ENCODE measurements at places on chromosomes 4 and X.

GRCh38 chr4:38365748-38366310 lies 298.2 kb upstream of the KLF3 start:
- no peak for DNase-seq

GRCh38 chrX:7574325-7574724 lies 268.6 kb upstream of the VCX start:
- no peak for DNase-seq

DNA sequence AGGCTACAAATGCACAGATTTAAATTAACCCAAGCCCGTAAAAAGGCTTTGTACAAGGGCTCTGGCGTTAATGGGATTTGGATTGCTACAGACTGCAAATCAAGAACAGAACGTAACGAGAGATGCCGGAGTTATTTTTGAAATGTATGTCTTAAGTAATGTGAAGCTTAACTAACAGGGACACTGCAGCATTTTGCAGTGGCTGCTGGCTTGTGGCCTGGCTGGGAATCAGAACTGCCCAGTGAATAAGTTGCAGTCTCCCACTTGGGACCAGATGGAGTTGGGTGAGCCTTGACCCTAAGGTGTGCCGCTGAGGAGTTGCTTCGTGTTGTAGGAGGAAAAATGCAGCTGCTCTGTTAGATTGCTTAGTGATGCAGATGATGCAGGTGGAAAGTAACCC lies 318.4 kb downstream of the DHX15 start:
- DNase-seq, result no peak

GRCh38 chrX:135340831-135341230 lies 31.6 kb downstream of the ETDC start:
- no peak for DNase-seq

DNA sequence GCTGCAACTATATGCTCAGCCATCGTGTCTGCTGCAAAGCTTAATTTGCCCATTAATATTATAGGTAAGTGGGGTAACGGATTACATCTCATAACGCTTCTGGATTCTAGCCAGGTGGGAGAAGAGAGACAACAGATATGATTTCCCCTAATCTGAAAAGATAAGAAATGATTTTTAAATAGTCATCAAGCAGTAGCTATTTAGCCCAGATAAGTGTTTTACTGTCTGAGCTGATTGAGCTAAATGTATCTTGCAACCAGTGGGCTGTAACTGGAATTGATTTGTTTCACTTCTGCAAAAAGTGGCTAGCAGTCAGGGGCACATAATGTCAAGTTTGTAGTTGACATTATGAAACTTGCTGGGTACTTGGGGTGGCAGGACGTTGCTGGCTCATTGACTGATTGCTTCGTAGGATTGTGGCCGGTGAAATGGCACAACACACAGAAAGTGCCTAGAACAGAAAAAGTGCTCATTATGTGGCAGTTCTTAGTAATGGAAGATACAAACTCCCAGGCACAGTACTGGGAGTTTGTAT lies 18.5 kb downstream of the LAP3 start:
- no peak for DNase-seq

DNA sequence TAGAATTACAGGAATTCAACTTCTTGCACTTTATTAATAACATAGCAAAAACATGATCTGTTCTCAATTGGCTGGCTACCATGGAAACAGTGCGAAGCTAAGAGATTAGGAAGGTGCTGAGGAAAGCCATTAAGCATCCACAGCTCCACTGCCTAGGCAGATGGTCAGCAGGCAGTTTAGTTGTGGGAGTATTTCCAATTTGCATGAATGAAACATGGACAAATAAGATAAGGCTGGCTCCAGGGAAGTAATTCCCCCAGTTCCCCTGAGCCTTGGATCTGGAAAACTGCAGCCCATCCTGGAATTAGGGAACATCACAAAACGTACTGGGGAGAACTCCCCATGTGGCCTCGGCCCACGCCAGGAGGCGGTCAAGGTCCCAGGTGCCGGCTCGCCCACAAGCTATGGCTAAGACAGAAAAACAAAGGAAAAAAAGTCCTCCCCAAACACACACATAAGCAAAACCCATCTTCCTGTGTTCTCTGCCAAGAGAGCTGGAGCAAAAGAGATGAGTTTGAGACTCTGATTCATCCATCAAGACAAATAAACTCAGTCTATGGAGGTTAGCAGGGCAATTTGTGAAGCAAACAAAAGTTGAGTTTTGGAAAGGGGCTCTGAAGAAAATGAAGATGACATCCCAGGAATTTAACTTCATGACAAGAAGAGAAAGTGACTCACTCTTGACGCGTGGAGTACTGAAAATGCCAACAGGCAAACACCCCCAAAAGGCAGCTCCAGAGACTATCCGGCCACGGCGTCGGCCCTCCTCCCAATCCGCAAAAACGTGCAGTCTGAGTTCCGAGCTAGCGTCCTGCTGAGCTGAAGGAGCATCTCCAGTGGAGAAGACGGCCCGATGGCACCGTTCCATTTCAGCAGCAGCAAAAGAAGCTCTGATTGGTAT lies 45.1 kb downstream of the IGFBP7 start:
- DNase-seq, result no peak

DNA sequence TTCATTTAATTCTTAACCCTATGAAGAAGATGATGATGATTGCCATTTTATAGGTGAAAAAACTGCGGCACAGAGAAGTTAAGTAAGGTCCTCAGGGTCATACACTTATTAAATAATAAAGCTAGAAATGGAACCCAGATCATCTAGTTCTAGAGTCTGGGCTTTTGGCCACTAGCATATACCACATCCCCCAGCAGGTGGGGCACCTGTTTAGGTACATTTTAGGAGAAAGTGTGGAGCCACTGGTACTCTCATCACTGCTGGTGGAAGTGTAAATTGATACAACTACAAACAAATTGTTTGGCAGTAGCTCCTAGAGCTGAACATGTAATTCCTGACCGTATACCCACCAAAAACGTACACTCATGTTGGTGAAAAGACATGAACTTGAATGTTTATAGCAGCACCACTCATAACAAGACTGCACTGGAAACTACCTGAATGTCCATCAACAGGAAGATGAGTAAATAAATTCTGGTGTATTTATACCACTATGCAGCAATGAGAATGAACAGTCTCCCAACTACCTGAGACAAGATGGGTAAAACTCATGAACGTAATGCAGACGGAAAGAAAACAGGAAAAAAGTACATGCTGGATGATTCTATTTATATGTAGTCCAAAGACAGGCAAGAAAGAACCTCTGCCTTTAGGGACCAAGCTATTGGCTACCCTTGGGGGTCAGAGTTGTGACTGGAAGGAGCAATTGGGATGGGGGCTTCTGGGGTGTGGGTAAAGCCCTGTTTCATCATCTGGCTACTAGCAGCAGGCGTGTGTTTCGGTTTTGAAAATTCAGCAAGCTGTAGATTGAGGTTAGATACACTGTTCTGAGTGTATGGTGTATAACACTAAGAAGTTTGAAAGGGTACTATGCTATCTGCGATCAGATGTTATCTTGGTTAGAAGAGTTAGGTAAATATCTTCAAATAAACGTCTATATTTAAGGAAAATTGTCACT lies 72.3 kb upstream of the ADGRG2 start:
- DNase-seq, result no peak

- no peak for DNase-seq
Measured at GRCh38 chr4:138034871-138035270, 207.3 kb downstream of the SLC7A11 start.

DNA sequence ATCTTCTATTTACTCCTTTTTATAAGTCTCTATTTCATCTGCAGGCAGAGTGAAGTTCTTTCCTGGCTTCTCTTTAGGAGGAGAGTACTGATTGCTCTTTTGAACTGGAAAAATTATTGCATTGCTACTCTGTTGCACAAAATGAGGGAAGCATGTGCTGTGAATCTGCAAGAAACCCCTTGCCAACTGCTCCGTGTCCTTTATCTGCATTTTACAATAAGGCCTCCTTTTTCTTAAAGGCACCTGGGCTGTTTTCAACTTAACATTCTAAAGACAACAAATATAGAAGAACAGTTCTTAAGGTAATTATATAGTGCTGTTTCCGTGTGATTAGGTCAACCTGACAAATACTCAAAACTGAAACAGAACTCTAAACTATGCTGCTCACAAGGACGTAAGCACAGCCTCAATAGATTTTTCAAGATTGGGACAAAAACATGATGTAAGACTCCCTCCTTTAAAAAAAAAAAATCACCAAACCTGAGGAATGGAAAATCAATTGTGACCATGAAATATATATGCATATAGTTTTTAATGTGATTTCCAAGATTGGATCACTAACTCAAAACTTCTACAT lies 716.6 kb upstream of the INTU start:
- DNase-seq, result no peak

DNA sequence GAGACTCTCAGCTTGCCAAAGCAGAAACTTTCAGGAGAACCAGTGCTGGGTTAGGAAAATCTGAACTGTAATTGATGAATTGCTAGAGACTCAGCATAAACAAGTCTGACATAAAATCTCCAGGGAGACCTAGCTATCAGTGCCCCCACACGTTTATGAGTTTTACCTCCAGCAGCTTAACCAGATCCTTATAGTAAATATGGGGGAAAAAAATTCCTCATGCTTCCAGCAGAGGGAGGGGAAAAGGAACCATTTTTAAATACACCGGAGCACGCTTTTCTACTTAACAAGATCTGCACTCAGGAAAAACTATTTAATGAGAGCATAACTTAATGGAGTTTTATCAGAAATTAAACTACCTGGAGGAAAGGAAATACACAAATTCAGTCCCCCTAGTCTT lies 1040.7 kb upstream of the INTU start:
- no peak for DNase-seq

- no peak for DNase-seq
Measured at GRCh38 chrX:119512146-119512800, 44.0 kb downstream of the SLC25A5 start.

GRCh38 chr4:100061835-100062234 lies 111.8 kb upstream of the H2AZ1 start:
- DNase-seq, result no peak

DNA sequence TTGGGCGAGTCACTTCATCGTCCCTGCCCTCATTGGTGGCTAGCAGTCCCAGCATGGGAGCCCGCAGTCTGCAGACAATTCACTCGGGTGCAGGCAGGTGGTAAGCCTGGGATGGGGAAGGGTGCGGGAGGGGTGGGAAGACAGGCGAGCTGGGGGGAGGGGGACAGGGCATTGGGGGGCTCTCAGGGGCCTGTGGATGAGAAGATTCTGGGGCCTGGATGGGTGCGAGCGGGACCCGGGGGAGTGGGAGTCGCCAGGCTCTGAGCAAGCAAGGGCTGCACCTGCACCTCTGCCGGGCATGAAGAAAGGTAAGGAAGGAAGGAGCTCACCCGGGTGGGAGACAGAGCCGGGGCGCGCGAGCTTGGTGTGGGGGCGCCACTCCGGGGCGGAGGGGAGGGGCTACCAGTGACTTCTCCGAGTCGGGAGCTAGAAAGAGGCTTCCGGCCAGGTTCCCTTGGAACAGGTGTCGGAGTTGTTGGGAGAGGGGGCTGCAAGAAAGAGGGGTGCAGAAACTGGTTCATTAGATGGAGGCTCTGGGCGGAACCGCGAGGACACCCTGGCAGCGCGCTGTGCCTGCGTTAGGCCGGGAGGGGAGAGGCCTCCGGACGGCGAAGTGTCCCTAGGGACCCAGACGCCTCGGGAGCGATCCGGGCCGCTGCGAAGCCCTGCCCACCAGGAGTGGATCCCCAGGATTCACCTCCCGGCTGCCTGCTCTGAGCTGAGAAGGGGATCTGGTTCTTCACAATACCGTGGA lies 103.4 kb upstream of the PDLIM3 start:
- DNase-seq, result no peak

DNA sequence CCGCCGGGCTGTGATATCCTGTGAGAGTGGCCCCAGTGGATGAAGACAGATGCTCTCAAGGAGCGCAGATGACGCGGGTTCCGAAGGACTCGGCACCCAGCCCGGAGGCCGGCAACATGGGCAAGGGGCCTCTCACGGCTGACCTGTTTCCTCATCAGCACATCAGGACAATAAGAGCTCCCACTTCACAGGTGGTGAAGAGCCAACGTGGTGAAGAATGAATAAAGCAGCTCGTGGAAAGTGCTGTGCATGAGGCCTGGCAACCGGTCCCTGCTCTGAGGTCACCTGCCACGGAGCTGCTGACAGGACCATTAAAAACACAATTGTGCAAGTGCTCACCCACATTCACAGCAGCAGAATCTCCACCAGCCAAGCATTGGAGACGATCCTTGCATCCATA lies 22.9 kb downstream of the ABLIM2 start:
- DNase-seq, result no peak

DNA sequence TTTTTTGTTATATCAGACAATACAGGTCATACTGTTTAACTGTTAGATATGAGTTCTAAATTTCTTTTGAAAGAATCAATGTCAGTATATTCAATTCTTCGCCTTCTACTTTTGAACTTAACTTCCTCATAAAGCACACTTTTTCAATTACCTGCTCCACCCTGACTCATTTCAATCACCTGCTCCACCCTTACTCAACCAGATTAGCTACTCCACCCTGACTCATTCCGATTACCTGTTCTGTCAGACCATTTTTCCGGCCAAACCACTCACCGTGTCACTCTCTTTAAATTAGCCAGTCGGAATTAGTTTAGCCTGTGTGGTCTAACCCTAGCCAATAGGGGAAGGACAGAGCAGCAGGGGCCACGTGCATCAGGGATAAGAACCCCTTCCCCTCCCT lies 751.8 kb upstream of the POU3F4 start:
- no peak for DNase-seq

GRCh38 chr4:123168812-123169211 lies 227.8 kb upstream of the SPRY1 start:
- DNase-seq, result no peak

- no peak for DNase-seq
Measured at GRCh38 chrX:154040307-154040756, 20.6 kb upstream of the IRAK1 start.

DNA sequence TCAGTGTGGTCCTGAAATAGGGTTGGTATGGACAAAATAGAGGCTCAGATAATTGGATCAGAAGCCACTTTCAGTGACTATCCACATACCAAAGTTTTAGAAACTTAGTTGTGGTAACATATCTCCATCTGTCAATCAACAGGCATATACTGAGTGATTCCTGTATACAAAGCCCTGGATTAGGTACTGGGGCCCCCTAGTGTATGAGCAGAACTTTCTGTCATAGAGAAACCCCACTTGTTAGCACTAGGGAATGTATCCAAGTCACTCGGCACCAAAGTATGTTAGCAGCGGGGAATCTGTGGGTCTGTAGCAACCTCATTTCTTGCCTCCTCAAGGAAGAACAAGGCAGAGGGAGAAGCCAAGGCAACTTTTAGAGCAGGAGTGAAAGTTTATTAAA lies 50.7 kb downstream of the MAP7D3 start:
- DNase-seq, result no peak

GRCh38 chrX:18887825-18888212 lies 96.1 kb downstream of the PHKA2 start:
- no peak for DNase-seq

DNA sequence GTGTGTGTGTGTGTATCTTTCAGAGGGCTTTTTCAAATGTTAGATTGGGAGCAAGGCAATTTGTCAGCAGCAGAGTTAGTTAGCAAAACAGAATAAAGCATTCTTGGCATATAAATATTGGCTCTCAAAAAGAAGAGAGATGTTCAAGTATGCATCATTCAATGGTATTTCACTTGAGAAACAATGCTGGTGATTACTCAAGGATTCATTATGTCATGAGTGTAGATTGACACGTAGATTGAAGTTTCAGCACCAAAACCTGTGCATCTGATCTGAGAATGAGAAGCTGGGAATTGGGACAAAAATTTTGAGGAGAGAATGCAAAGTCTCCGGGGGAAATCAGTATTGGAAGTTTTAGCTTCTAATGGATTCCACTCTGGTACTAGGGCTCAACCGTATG lies 241.4 kb downstream of the FRMPD4 start:
- no peak for DNase-seq

Measured in stimulated activated CD4-positive, alpha-beta T cell treated with anti-CD3 and anti-CD28 coated beads, Interleukin-15, amount 100 ng/mL, for 1 hour (primary cell).